ENCODE measurements at places on chromosomes 3 and 15.

DNA sequence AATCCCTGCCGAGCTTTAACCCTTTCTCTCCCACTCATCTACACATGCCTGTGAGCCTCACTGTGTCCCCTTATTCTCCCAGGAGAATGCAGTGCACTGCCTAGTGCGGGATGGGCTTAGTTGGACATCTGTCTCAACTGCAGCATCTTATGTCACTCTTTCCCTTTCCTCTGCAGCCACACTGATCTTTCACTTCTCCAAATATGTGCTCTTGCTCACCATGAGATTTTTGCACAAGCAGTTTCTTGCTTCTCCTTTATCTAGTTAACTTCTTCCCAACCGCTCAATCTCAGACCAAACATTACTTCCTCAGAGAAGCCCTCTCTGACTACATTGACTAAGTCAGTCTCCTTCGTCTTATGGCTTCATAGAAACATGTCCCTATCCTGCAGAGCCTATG is 292.3 kb downstream of the KBTBD8 start:
- no peak for DNase-seq

GRCh38 chr15:52657338-52657737 is 21.9 kb downstream of the ATOSA start:
- DNase-seq = no peak

- no peak for DNase-seq
These were observed 594.0 kb upstream of the CCDC54 start for GRCh38 chr3:106783231-106783630.

GRCh38 chr3:118810499-118811035 is 224.1 kb downstream of the IGSF11 start:
- no peak for DNase-seq

GRCh38 chr3:179355996-179356395 is 8.5 kb downstream of the MFN1 start:
- DNase-seq = no peak

- no peak for DNase-seq
These were observed 43.5 kb downstream of the IFT57 start for GRCh38 chr3:108178676-108179075.

DNA sequence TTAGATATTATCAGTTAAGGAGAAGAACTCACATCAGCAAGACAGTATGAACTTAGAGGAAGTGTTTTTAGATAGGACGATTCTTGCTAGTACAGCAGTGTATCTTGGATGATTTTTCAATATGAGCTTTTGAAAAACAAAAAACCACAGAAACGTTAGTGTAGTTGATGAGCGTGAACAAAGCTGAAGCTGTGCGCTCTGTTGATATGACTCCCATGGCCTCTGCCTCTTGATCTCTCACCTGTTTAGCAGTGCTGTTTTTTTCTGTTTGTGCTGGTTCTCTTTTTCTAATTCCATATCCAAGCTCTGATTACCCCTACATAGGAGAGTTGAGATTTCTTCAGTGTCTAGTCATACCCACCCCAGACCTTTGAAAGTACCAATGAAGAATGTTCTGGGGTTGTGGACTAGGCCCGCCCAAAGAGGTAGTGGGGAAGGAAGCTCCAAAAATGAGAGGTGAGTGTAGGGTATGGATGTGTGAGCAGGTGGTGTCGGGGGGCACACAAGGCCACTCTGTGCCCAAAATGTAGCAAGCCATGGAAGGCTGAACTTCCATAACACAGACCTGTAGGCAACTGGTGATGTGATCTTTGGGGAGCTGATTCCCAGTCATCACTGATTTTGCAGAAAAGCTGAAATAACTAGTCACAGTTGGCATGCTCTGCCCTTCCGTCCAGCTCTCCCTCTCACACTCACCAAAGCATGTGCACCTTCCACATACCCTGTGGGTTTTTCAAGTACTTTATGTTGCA is 20.0 kb upstream of the CMTM7 start:
- DNase-seq = no peak

GRCh38 chr3:30610702-30611368 is 4.4 kb downstream of the TGFBR2 start:
- DNase-seq = no peak

- no peak for DNase-seq
These were observed 41.4 kb downstream of the ATP8B4 start for GRCh38 chr15:50077651-50078050.

- DNase-seq = no peak
These were observed 22.4 kb downstream of the MCTP2 start for GRCh38 chr15:94253742-94254141.

- DNase-seq = no peak
These were observed 92.0 kb upstream of the RNU6-1 start for GRCh38 chr15:67931861-67932260.

DNA sequence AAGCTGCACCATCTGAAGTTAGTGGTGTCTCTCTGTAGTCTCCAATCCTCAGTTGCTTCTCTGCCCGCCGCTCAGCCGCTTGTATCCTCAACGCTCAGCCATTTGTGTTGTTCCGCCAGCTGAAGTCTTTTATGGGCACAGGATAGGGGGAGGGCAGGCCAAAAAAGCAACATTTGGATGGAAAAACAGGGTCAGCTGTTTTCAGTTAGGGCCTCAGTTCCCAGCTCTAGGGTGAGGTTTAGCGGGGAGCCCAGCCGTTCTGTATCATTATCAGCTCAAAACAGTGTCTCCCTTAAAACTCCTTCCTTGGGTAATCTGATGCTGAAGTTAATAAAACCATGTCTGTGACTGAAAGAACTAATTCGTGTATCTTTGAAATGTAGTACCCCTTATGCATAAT is 329.5 kb upstream of the AZI2 start:
- no peak for DNase-seq

DNA sequence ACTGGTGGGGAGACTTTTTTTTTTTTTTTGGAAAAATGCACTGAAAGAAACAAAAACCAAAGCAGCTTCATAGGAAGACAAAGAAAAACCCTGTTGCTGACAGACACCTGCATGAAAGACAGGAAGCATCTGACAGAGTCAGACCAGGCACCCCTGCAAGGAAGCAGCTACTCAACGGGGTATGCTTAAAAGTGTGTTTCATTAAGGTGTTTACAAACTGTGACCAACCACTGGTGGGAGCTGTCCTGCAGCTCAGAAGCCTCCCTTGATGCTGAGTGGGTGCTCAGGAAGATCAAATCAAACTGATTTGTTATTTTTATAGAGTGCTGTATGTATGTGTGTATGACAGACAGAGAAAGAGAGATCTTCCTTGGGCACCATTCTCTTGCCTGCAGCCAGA is 34.7 kb upstream of the AGBL1 start:
- DNase-seq = no peak

DNA sequence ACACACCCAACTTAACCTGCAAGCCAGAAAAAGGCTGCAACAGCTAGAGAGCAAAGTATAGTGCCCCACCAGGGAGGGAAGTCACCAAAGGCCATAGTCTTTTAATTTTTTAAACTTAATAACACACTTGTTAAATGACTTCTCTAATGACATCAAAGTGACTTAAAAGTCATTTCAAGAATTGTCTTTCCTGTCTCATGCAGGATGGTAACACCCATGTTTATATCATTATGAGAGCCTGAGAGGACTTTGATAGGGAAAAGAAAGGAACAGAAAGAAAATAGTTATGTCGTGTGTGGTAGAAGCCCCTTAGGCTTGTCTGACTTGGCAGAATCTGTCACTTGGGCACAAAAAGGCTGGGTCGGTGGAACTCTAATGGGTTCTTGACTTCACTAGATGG is 57.9 kb upstream of the C2CD4B start:
- DNase-seq = no peak

- no peak for DNase-seq
These were observed 12.3 kb upstream of the DNAH1 start for GRCh38 chr3:52303811-52304210.

GRCh38 chr3:19226479-19226878 is 78.2 kb downstream of the KCNH8 start:
- DNase-seq = no peak

DNA sequence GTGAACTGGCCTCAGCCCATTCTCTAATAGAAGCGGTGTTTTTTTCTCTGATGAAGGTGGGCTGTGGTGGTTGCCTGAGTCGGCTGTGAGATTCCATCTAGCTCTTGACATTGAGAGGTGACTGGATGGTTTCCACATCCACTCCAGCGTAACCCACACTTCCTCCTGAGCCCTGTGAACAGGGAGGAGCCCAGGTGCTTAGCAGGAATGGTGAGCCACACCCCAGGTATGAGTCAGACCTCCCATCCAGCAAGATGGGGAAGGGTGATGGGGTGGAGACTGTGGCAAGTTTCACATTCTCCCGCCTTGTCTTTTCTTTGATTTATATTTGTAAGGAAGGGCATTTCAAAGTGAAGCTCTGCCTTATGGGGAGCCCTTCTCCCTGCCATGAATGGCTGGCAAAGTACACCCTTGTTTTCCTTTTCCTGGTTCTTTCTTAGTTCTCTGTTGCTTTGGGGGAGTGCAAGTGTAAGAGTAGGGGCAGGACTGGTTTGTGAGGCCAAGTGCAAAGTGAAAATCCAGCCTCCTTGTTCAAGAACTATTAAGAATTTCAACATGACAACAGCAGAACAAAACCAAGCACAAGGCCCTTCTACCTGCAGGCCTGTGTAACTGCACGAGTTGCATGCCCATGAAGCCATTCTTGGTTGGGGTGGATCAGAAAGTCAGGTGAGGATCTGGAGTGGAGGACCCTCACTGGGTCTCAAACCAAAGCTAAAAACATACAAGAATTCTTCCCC is 4.6 kb upstream of the TPRG1 start:
- no peak for DNase-seq

DNA sequence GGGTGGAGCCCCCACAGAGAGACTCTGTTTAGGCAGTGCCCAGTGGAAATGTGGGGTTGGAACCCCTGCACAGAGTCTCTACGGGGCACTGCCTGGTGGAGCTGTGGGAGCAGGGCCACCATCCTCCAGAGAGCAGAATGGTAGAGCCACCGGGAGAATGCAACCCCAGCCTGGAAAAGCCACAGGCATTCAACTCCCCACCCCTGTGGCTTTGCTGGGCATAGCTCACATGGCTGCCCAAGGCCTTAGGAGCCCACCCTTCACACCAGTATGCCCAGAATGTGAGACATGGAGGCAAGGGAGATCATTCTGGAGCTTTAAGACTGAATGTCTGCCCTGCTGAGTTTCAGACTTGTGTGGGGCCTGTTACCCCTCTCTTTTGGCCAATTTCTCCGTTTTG is 19.0 kb upstream of the CHCHD6 start:
- no peak for DNase-seq

DNA sequence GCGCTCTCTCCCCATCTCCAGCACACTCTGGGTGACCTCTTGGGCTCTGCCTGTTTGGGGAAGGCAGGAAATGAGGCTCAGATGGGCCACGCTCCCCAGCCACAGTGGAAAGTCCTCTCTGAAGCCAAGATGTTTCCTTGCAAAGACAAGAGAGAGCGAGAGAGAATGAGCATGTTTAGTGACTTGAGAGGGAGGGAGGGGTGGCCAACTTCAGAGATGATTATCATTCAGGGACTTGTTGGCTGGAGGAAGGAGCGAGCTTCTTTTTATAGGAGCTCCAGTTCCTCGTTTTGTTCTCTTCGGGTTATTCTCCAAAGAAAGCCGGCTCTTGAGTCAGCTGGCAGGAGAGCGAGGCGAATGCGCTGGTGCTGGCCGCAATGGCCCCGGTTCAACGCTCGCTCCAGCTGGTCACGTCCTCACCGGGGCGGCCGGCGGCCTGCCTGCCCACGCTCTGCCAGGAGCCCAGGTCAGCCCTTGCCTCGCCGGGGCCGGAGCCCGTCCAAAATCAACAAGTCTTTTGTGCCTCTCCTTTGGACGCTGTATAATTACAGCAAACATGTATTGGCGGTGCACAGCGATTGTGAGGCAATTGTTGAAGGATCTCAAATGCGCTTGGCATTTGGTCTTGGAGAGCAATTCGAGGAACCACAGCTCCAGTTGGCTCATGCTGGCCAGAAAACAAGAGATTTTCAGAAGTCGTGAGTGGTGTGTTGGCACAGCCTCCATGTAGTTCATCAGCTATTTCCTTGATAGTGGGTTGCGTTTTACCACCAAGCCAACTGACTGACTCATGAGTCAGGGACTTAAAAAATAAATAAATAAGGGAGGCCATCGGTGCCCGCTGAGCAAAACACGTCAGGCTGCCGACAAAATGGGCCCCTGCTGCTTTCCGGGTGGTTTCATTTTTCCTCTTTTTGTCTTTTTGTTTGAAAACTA is 288.6 kb downstream of the UACA start:
- no peak for DNase-seq

GRCh38 chr15:90617668-90618097 is 88.0 kb downstream of the CRTC3 start:
- DNase-seq = no peak

- no peak for DNase-seq
These were observed 161.5 kb downstream of the ARRDC4 start for GRCh38 chr15:98121957-98122356.

GRCh38 chr3:16935781-16936180 is 51.0 kb downstream of the PLCL2 start:
- no peak for DNase-seq

- DNase-seq = no peak
These were observed 552.4 kb downstream of the TUSC7 start for GRCh38 chr3:117261983-117262421.

DNA sequence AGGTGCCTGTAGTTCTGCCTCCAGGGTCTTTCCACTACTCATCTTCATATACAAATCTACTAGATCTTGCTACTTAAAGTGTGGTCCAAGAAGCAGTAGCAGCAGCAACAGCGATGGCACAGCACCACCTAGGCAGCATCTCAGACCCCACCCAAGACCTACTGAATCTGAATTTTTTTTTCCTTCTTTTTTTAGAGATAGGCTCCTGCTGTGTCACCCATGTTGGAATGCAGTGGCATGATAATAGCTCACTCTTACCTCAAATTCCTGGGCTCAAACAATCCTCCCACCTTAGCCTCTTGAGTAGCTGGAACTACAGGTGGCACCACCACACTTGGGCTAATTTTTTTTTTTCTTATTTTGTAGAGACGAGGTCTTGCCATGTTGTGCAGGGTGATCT is 346.7 kb upstream of the TGFBR2 start:
- no peak for DNase-seq

GRCh38 chr3:124149771-124150170 is 157.8 kb upstream of the ROPN1 start:
- DNase-seq = no peak

DNA sequence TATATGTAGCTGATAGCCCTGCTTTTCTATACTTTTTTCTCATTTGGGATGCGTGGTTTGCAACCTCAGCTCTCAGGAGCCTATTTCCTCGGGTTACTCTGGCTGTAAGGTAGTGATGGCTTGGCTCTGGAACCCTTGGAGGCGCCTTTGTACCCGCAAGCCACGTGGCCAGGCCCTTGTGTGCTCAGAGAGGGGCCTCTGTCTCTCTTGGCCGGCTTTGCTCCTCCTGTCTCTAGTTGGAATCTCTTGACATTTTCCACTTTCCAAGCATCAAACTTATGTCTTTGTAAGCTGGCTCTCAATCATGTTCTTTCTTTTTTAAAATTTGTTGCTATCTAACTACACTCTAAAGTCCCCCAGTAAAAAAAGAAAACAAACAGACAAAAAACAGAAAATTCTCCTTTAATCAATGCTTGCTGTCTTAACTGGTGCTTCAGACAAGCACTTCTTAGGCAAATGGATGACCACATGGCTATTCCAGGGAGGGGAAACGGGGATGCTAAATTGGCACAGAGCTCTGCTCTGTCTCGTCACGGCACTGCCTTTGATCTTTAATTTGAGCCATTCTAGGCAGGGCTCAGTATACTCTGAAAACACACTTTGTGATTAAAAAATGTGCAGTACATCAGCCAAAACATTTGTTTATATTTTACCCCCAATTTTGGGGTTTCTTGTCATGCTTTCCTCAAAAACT is 180.4 kb upstream of the NR2E3 start:
- no peak for DNase-seq

Data from activated CD8-positive, alpha-beta memory T cell treated with anti-CD3 and anti-CD28 coated beads for 1 hour (primary cell).